ENCODE measurements at places on chromosomes 16 and 17.

DNA sequence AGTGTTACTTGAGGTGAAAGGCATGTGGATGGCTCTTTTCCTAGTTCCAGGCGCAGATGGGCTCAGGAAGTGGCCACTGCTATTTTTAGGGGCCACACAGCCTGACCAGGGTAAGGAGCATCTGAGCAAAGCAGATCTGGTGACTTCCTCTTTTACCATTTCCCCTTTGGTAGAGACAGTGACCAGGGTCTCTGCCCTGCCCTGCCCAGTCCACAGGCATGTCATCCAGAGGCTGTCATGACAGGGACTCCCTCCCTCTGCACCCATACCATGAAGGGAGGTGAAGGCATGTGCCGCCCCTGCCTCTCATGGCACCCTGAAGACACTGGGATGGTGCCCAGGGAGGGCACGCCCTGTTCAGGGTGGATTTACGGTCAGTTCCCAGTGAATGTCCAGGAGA is 2.2 kb downstream of the PLA2G15 start:
- no peak for DNase-seq

- DNase-seq, result peak; percentile 50
Measured at GRCh38 chr17:45261577-45262515, at the start of gene SPATA32. TSS of gene SPATA32 (minus strand) at chr17:45262094. CDS start at chr17:45262016, 78 bp downstream.

GRCh38 chr16:84408314-84408690 is 40.0 kb downstream of the ATP2C2 start:
- DNase-seq, result no peak

DNA sequence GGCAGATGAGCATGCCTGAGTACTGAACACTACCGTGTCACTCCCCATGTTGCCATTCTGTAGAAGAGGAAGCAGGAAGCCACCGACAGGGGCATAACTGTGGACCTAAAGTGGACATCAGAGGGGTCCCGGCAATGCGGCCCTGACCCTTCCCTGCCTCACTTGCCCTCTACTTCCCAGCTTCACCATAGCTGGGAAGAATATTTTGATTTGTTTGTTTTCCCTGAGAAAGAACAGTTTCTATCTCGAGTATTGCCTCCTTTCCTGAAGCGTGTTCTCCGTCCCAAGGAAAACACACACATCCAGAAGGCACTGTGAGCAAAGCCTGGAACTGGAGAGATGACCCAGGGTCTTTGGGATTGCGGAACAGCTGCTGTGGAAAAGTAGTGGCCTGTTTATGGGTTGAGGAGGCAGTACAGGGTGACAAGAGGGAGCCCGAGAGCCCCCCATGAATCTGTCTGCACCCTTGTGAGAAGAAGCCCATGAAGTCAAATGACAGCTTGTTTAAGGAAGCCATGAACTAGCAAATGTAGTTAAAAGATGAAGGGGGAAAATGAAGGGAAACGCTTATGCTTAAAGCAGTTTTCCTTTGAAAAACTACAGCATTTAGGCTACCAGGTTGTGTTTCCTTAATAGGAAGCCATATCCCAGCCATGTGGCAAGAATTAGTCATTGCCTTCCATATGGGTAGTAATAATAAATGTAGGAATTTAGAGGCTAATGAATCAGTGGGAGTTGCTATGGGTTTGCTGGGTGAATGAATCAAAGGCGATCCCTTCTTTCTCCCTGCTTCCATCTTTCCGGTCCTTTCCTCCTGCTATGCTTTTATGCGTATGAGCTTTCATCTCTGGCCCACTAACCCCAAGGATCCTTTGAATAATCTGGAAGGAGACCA is 90.0 kb upstream of the TBX2 start:
- DNase-seq, result no peak

- DNase-seq, result no peak
Measured at GRCh38 chr17:6069539-6070429, at the start of gene WSCD1. TSS of gene WSCD1 (plus strand) at chr17:6070379. CDS start at chr17:6080659, 10,280 bp downstream.

DNA sequence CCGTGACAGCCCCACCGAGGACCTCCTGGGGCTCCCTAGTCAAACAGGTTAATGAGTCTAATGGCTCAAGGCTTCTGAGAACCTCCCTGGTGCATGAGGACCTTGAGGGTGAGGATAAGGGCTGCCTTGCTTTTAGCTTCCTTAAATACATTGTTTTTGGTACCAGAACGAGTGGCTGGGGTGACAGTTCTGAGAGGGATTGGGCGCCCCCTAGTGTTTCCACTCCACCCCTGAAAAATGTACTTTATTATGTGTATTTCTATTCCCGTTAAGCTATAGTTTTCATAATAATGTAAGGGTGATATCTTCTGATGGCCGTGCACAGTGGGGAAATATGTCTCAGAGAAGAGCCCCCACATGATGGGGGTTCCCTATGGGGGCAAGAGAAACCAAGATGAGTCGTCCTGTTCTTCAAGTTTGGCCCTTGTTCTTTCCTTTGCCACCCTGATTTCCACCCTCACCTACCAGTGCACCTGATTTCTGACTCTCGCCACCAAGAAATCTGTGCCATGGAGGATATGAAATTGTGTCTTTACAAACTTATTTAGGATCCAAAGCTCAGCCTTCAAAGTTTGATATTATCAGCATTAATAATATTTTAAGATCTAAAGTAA is 14.5 kb upstream of the VWA3A start:
- DNase-seq, result peak; percentile 68

DNA sequence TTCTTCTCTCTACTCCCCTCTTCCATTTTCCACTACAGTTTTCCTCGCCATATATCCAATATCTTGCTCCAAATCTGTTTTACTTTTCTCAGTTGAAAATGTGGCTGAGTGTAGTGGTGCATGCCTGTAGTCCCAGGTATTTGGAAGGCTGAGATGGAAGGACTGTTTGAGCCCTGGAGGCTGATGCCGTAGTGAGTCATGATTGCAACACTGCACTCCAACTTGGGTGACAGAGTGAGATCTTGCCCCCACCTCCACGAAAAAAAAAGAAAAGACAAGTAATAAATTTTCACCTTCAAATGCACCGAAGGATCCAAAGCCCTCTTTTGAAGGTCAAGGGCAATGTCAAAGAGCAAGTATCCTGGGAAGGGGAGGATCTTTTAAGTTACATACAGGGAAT is 592.3 kb downstream of the TMEM114 start:
- DNase-seq, result no peak

DNA sequence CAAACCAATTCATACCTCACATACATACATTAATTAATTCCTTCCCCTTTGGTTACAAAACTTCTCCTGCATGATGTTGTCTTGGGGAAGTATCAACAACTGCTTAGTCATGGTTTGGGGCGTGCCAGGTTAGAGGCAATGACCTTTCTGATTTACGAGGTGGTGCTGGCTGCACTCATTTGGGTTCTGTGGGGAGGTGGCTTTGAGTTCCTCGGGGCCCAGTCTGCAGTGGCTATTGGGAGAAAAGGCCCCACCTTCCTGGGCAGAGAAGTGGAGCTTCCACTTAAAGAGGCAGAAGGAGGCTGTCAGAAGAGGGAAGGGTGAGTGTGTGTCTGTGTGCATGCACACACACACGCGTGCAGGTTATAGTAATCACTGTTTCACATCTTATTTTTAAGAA is 10.2 kb upstream of the ETV4 start:
- no peak for DNase-seq

- DNase-seq, result no peak
Measured at GRCh38 chr17:40371261-40371929, 6.9 kb upstream of the GJD3 start.

GRCh38 chr17:55386796-55387332 is 34.8 kb downstream of the MMD start:
- DNase-seq, result no peak

GRCh38 chr16:80433623-80434022 is 107.2 kb upstream of the DYNLRB2 start:
- no peak for DNase-seq

GRCh38 chr17:33201283-33201682 is 91.8 kb downstream of the ASIC2 start:
- no peak for DNase-seq

- no peak for DNase-seq
Measured at GRCh38 chr17:47310186-47310733, 13.5 kb upstream of the EFCAB13 start.

GRCh38 chr17:63963123-63963522 is 9.6 kb downstream of the SCN4A start:
- DNase-seq, result no peak

GRCh38 chr17:52383493-52384100 is 225.1 kb upstream of the CA10 start:
- no peak for DNase-seq

- DNase-seq, result no peak
Measured at GRCh38 chr16:8583199-8583598, 7.1 kb downstream of the TMEM114 start.

DNA sequence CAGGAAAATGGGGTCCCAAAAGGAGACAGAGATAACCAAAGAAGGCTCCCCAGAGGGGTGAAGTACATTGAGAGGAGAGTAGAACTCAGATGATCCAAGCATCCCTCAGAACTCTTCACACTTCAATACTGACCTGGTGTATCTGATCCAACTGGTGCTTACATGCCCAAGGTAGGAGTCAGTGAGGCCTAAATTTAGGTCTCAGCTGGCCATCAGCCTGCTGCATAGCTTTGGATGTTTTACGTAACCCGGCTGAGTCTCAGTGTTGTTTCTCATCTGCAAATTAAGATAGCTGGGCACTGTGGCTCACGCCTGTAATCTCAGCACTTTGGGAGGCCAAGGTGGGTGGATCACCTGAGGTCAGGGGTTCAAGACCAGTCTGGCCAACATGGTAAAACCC is 11.6 kb upstream of the GOSR2 start:
- no peak for DNase-seq

DNA sequence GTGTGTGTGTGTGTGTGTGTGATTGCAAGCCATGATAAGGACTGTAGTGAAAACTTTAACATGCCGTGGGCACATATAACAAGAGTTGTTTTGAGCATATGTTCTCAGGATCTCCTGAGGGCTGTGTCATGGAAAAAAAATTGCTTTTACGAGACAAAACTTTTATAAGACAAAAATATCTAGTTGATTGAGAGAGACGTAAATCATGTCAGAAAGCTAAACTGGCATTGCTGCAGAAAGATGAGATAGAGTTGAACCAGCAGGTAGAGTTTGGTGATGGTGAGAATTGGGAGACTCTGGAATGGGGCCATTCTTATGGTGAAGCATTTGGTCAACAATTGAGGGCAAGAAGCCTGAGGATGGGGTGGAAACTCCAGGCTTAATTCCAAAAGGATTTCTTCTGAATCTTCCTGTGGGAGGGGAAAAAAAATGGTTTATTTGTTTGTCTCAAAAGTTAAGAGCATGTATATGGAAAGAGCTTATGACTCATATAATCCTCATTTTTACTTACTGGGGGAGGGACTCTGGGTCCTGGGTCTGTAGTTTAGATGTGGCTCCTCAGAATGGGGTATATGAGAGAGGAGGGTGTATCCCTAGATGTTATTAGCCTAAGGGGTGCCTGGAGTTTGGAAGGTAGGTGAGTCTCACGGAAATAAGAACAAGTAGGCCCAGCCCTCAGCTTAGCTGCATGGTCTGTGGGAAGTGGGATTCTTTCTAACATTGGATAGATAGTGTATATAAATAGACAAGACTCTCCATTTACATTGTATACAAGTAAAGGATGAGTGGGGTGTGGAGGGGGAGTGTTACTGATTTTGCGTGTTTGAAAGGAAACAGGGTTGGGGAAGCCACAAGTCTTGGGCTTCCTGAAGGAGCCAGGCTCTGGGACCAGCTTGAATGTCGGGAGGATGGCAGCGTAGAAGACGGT is 7.1 kb downstream of the MINK1 start:
- no peak for DNase-seq

DNA sequence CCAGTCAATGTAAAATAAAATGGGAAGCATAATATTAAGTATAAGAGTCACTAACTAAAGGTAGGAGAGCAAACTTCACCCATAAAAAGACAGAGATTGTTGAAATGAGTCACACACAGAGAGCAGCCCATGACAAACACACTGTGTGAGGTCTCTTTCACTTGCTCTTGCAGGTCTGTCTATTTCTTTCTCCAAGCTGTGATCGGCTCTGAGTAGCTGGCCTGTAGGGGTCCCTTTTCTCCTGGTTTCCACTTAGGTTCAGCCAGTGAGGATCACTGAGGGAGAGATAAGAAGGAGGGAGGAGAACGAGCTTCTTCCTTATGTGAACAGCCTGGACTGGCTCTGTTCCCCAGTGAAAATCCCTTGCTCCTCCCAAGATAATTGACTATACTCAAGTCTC is 133.7 kb upstream of the HS3ST3A1 start:
- DNase-seq, result no peak

GRCh38 chr16:27367461-27368357 is 34.3 kb upstream of the IL21R start:
- DNase-seq, result peak; percentile 68

DNA sequence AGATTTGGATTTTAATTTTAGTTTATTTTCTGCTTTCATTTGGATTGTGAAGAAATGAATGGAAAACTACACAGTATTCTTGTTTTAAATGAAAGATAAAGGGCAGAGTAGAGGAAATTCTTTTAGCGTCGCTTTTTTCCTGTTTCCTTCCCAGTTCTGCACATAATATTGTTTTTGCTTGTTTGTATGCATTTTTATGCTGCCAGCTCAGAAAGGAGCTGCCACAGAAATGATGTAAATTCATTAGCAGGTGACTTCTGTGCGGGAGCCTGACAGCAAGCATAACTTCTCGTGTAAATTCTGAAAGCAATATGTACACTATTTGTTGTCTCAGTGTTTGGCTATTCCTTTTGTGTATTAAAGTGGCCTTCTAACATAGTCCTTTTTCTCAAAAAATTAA is 234.6 kb downstream of the PHKB start:
- DNase-seq, result no peak

DNA sequence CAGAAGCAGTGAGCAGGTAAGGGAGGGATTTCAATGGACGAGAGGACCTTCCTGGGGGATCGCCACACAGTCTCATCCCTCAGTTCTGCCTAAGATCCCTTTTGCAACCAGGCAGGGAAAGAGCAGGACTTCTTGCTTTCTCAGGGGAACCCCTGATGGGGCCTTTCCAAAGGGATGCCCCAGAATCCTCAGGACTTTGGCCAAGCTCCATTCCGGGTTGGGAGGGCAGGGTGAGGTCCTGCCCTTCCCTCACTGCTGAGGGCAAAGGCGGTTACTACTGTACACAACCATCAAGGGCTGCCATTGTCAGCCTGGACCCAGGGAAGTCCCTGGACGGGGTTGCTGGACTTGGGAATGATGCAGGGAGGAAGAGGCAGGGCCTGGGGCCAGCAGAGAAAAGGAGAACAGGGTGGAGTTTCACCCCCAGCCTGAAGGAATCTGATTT is 9.7 kb downstream of the PRR29 start:
- no peak for DNase-seq

Measured in central memory CD8-positive, alpha-beta T cell (primary cell).